Brain pericyte (primary cell): ENCODE measurements at places on chromosomes 2 and 18.

DNA sequence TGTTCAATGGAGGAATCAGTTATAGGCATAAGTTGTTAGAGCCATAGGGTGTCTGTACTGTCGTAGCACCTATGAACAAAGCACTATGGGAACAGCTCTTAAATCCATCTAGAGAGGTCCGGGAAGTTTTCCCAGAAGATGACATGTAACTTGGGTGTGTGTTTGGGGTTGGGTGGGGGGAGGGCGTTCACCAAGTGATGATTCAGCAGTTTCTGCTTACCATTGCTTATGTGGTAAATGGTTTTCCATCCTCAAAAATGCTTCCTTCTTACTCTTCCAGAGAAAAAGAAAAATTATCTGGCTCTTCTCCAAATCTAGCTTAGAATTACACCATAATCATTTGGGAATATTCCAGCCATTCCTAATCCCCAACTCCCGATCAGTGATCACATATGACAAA is 361.1 kb upstream of the ZNF521 start:
- DNase-seq, result no peak

GRCh38 chr18:77210249-77210648 is 39.4 kb upstream of the GALR1 start:
- no peak for DNase-seq

- no peak for DNase-seq
Measured at GRCh38 chr2:173119069-173119807, 43.6 kb downstream of the MAP3K20 start.

GRCh38 chr2:3076848-3077642 is 300.6 kb downstream of the EIPR1 start:
- no peak for DNase-seq

- no peak for DNase-seq
Measured at GRCh38 chr18:37385846-37386778, 179.5 kb downstream of the CELF4 start.

DNA sequence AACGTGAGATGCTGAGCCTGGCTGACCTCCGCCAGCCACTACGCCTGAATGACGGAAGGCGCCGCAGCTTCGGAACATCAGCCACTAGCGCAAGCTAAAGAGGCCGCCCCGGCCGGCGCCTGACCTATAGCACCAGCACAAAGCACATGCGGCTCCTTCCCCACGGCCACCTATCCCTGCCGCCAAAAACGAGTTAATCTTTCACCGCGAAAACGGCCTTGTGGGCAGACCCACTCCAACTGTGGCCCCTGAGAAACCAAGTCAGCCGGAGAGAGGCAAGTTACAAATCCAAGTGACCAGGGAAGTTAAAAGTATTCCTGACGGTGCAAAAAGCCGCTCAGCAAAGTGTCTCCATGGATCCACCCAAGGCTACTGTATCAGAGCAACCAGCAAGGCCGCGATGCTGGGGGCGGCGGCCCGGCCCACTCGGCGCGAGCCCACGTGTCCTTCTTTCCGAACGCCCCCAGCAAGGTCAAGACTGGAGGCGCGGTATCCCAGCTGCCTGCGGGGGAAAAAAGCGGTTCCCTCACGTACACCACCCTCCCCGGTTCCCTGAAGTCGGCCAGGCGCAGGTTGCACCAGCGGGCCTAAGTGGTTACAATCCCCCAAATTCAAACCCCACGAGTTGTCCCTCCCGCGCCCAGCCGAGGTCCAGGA is 575 bp downstream of the HSPD1 start:
- no peak for DNase-seq

DNA sequence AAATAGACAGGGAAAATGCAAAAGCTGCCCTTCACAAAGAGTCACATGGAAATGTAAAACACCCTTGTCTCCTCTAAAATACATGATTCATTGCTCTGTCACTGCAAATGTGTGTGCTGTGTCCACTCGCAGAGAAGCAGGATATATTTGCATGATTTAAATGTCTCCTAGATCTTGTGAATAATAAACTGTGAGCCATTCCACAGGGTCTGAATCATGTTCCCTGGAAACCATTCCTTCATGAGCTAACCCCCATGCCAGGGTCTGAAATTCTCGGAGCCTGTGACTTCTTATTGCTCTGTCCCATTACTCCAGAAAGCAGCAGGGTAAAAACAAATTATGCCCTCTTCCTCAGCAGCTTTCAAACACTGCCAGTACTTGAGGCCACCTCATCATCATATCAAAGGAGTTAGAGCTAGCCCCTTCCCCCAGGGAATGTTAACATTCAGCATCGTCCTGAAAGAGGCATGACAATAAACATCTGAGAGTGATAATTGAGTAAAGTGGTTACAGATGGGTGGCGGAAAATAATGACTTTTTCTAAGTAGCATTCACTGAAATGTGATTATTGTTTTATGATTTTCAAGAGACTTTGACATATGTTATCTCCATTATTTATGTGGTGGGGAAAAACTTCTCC is 11.7 kb upstream of the CNGA3 start:
- DNase-seq, result no peak

DNA sequence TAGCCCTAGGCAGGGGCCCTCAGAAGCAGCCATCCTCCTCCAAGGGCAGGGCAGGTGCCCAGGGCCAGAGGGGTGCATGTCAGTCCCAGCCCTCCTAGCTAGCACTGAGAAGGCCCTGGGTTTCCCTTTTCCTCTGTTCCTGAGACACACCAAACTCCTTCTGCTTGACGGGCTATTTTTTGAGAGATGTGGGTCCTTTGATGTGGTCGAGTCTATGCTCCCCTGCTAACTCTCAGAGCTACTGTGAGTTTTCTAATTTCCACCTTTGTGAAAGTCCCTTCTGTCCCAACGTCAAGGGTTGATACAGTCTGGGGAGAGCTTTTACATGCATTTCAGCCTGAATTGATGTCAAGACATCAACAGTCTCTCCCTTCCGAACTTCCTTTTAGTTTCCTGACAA is 51.4 kb downstream of the TRPM8 start:
- no peak for DNase-seq

DNA sequence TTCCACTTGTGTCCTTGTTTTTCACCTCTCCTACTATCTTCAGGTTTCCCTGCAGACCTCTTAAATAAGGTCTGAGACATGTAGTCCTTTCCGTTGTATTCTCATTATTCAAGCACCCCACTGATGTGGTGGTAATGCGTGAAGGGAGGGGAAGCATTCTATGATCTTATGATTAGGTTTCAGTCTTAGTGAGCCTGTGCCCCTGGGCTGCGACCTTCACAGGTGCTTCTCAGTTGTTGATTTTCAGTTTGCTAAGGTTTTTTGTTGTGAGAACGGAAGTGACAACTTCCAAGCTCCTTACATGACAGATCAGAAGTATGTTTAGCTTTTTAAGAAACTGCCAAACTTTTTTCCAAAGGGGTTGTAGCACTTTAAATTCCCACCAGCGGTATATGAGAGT is 41.3 kb downstream of the VPS54 start:
- DNase-seq, result no peak

DNA sequence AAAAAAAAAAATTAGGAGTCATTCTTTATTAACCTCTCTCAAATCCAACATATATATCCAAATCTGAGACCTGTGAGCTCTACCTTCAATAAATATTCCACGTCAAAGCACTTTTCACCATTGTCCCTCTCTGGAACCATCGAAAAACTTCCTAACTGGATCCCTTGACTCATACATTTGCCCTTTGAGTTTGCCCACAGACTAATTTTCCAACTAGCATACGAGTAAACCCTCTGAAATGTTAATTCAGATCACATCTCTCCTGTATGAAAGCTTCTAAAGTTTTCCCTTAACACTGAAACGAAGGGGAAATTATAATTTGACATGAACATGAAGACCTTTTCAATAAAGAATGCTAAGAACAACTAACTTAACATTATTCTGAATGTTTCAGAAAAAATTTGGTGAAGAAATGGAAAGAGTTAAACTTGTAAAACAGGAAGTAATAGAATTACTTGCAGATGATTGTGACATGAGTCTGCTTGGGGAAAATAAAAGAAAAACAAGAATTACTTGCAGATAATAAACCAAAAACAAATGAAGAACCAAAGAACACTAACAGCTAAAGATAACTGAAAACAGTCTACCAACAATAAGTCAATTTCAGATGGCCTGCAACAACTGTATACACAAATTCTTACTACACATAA is 110.6 kb downstream of the C2orf74 start:
- no peak for DNase-seq

DNA sequence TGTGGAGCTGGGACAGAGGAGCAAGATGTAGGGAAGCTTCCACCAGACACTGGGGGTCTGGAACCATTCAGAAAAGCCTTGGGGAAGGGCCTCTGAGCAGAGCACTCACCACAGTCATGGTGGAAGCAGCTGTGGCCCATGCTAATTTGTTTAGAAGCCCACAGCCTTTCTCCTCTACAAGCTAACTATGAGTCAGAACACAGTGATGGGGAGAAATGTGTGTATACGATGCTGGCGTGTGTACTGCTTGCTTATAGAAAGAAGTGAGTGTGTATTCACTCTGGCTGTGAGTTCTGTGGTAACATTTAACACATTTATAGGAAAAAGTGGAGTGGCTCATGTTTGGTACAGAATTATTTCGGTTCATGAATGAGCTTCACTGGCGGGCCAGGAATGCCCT is 157.0 kb upstream of the ACAA2 start:
- DNase-seq, result no peak

- no peak for DNase-seq
Measured at GRCh38 chr18:11789716-11790510, 61.3 kb upstream of the CHMP1B start.

DNA sequence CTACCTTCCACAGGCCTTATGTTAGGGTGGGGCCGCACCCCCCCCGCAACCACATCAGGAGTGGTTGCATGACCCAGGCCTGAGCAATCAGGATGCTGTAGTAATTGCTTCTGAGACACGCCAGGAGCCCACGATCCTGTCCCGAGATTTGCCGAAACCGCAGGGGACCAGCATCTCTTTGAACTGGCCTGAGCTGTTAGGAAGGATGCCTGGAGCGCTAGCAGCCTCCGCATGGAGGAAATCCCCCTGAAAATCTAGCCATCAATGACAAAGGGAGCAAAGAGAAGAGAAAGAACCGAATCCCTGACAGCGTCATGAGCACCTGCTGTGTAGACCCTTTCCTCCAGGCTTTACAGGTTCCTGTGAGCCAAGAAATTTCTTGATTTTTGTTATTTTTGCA is 8.7 kb upstream of the TEX44 start:
- no peak for DNase-seq
